Smooth muscle cell of trachea (primary cell): ENCODE measurements at places on chromosomes 7 and 10. TPM values are rescaled to one million over a fixed set of nuclear protein-coding genes. Genes with fewer than 3 reads are reported as not detected.

Gene TMEM60
- total RNA-seq, result 17.0 and 22.1 TPM in 2 replicates

Gene TET1
- total RNA-seq, result 3.3 and 4.7 TPM in 2 replicates

Gene PSD
- total RNA-seq, result 0.73 and 20.2 TPM in 2 replicates

Gene RTKN2
- total RNA-seq, result 0.33 and 1.3 TPM in 2 replicates

Gene TRIM50
- total RNA-seq, result not detected in 2 replicates

Gene PNLIP
- total RNA-seq, result not detected in 2 replicates

Gene GARIN1A
- 1.5 TPM in 2 replicates for total RNA-seq

Gene OR2A42
- 0.15 TPM in 1 of 2 replicates, not detected in the other for total RNA-seq

Gene HOXA3
- total RNA-seq, result 2.6 and 3.0 TPM in 2 replicates

Gene PKD1L1
- 0.17 TPM in 1 of 2 replicates, not detected in the other for total RNA-seq

Gene ATOH7
- total RNA-seq, result 0.17 TPM in 1 of 2 replicates, not detected in the other

Gene OR9A2
- total RNA-seq, result not detected in 2 replicates

Gene SEMA4G
- 1.0 and 2.3 TPM in 2 replicates for total RNA-seq

Gene NPTX2
- under 0.01 TPM in 1 of 2 replicates, not detected in the other for total RNA-seq

Gene GIMAP5
- total RNA-seq, result not detected in 2 replicates

Gene VAX1
- total RNA-seq, result not detected in 2 replicates

Gene SFMBT2
- total RNA-seq, result 1.7 and 5.2 TPM in 2 replicates

Gene POM121
- total RNA-seq, result 6.6 and 6.7 TPM in 2 replicates

Gene PHYHIPL
- under 0.01 TPM in 1 of 2 replicates, not detected in the other for total RNA-seq

Gene ZNF503
- 17.3 and 22.7 TPM in 2 replicates for total RNA-seq

Gene NEBL
- 0.15 and 0.17 TPM in 2 replicates for total RNA-seq

Gene GHRHR
- total RNA-seq, result not detected in 2 replicates

Gene SGPL1
- total RNA-seq, result 20.7 and 24.0 TPM in 2 replicates

Gene PRSS37
- not detected in 2 replicates for total RNA-seq

Gene C10orf67
- under 0.01 and 0.44 TPM in 2 replicates for total RNA-seq

Gene THSD7A
- 0.17 and 1.6 TPM in 2 replicates for total RNA-seq

Gene IMMP2L
- total RNA-seq, result 10.8 and 25.0 TPM in 2 replicates

Gene SYT15B
- not detected in 2 replicates for total RNA-seq
